ENCODE measurements at places on chromosomes 1 and 21. TPM values are rescaled to one million over a fixed set of nuclear protein-coding genes. Genes with fewer than 3 reads are reported as not detected.
A peak's percentile ranks its signal among the peaks of the same experiment; 100 is the strongest.

- no peak for DNase-seq
- no peaks in the 10 kb centered on the region for H3K36me3 ChIP-seq
- H3K27ac ChIP-seq = peak overlapping the region; percentile 0
- H3K4me3 ChIP-seq = no peak overlapping the region
- H3K27me3 ChIP-seq = no peaks in the 10 kb centered on the region
Observed at GRCh38 chr21:32521736-32522355, 63.5 kb downstream of the TCP10L start.

- peaks cover 6% of the 10 kb centered on the region for H3K4me1 ChIP-seq
- H3K27ac ChIP-seq = peak overlapping the region; percentile 36
- no peak overlapping the region for H3K4me3 ChIP-seq
- DNase-seq = peak; percentile 4
- no peaks in the 10 kb centered on the region for H3K27me3 ChIP-seq
Observed at GRCh38 chr1:117967477-117967876, 37.9 kb downstream of the WDR3 start.

- H3K27me3 ChIP-seq = no peaks in the 10 kb centered on the region
- H3K4me1 ChIP-seq = peaks cover 12% of the 10 kb centered on the region
- H3K27ac ChIP-seq = peak overlapping the region; percentile 90
- H3K4me3 ChIP-seq = peak overlapping the region; percentile 93
- DNase-seq = peak; percentile 87
- H3K36me3 ChIP-seq = no peaks in the 10 kb centered on the region
Observed at GRCh38 chr21:26169611-26170470, 729 bp downstream of the APP start.

- H3K27ac ChIP-seq = peak overlapping the region; percentile 47
- H3K36me3 ChIP-seq = no peaks in the 10 kb centered on the region
- no peaks in the 10 kb centered on the region for H3K27me3 ChIP-seq
- peaks cover 9% of the 10 kb centered on the region for H3K4me1 ChIP-seq
- peak; percentile 48 for DNase-seq
Observed at GRCh38 chr1:178037510-178038253, 56.2 kb upstream of the RASAL2 start.

The BGLAP gene
- total RNA-seq = 1.5 TPM
